Fibroblast of lung (primary cell): ENCODE measurements at places on chromosomes 11 and 22. TPM values are rescaled to one million over a fixed set of nuclear protein-coding genes. Genes with fewer than 3 reads are reported as not detected.

Gene SYT12
- total RNA-seq, result under 0.01 and 0.26 TPM in 2 replicates

Gene RTN4R
- total RNA-seq, result 0.26 and 0.99 TPM in 2 replicates

Gene ANGPTL5
- total RNA-seq, result 0.17 and 0.77 TPM in 2 replicates

Gene ARFIP2
- total RNA-seq, result 34.9 and 47.6 TPM in 2 replicates

Gene NCF4
- not detected in 2 replicates for total RNA-seq

DNA sequence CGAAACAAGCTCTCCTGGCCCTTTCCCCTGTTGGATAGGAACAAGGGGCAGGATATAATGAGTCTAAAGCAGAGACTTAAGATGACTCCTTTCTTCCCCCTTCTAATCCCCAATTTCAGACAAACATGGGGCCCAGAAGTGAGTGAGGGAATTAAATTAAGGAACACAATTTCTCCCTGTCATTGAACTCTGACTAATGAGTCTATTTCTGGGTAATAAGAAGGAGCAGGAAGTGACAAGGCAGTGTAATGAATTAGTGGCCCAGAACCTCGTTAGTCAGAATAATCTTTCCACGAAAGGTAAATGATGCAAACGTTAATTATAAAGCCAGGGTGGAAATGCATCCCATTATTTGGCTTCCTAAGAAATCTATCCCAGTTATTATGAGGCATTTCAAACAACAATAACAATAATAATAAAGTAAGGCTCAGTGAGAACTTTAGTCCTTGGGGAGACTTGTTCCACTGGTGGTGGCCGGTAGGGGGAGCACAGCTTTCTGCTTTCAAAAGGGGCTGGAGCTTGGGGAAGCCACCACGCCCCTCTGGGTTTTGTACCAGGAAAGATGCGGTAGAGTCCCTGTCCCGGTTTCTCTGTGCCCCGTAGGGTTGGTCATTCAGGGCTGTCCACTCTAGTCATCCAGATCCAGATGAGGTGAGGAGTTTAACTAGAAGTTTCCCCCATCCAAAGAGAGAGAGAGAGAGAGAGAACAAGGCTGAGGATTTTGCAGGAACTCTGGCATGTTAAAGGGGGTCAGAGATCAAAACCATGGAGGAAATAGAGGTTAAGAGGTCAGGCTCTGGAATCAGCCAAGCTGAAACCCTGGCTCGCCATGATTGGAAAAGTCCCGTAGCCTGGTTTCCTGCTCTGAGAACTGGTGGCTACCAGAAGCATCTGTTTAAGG is 298.3 kb downstream of the NTM start:
- peak; percentile 31 for DNase-seq
- H3K27me3 ChIP-seq, result no peaks in the 10 kb centered on the region
- no peak overlapping the region for H3K4me3 ChIP-seq
- no peaks in the 10 kb centered on the region for H3K4me1 ChIP-seq
- H3K36me3 ChIP-seq, result no peaks in the 10 kb centered on the region

DNA sequence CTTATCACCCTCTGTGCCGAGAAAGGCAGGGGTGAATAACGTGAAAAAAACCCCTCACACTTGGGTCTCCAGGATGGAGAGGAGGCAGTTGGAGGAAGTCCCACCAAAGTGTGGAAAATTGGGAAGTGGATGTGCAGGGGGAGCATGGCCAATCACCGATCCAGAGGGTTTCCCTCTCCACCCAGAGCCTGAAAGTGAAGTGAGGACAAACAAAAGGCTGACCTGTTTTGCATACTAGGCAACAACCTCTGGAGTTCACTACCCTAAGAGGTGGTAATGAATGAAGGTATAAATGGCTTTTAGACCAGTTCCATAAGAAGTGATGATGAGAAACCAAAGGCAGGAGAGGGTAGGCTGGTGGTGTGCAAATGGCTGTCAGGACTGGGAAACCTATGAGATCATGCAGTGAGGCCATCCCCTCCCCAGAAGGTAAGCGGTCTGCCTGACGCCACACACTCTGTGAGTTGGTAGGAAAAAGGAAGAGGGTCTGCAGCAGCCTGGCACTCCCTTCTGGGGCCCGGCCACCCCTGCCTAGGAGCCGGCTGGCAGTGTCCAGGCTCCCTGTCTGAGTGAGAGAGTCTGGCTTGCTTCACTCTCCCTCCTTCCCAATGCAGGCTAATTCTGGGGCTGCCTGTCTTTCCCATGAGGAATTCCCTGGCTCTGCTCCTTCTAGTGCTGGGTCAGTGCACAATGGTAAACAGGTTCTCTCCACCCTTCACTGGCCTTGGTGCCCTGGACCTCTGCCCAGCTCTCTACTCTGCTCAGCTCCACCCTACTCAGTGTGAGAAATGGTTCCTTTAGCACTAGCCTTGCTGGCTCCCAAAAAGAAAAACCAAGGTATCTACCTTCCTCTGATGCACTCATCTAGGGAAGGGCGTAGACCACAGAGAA is 15.6 kb downstream of the TBC1D10A start:
- peaks cover 32% of the 10 kb centered on the region for H3K4me1 ChIP-seq
- H3K27me3 ChIP-seq, result no peaks in the 10 kb centered on the region
- H3K27ac ChIP-seq, result peak overlapping the region; percentile 49
- no peaks in the 10 kb centered on the region for H3K36me3 ChIP-seq

DNA sequence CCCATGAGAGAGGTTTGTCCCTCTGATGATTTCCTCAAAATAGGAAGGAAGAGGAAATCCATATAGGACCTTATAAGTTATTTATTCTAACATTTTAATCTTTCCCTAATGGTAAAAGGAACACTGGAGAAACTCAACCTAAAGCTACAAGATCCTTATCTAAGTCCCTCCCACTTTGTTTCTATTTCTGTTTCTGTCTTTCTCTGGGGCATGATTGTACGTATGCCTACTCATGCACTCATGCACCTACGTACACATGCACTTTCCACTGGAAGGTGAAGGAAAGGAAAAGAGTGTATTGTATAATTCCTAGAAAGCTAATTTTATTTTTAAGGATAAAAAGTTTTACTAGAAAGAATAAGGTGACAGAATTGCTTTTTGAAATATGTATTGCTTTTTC is 125.0 kb downstream of the RAB38 start:
- DNase-seq, result no peak
- H3K27me3 ChIP-seq, result no peaks in the 10 kb centered on the region
- no peaks in the 10 kb centered on the region for H3K4me1 ChIP-seq
- H3K4me3 ChIP-seq, result no peak overlapping the region
- no peaks in the 10 kb centered on the region for H3K36me3 ChIP-seq

GRCh38 chr11:61954851-61955421 is 4.8 kb downstream of the BEST1 start:
- peak overlapping the region; percentile 3 for H3K4me3 ChIP-seq
- peaks cover 5% of the 10 kb centered on the region for H3K4me1 ChIP-seq
- H3K27ac ChIP-seq, result peak overlapping the region; percentile 63
- H3K27me3 ChIP-seq, result no peaks in the 10 kb centered on the region
- peaks cover 2% of the 10 kb centered on the region for H3K36me3 ChIP-seq
- DNase-seq, result peak; percentile 53

DNA sequence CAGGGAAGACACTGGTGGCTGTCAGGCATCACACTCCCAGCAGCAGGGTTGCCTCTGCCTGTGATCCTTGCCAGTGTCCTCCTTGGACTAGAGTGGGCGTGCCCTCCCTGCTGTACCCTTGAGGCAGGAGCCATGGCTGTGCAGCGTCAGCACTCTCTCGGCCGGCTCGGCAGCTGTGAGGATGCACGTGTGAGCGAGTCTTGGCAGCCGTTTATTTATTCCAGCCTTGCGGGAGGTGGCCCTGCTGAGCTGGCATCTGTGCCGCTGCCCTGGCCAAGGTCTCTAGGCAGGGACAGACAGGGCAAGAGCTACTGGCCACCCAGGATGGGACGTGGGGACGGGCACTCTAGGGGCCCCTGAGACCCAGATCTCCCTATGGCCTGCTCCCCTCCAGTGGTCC is 33.9 kb downstream of the TSPAN4 start:
- H3K4me3 ChIP-seq, result no peak overlapping the region
- DNase-seq, result no peak
- peaks cover 11% of the 10 kb centered on the region for H3K4me1 ChIP-seq
- no peaks in the 10 kb centered on the region for H3K36me3 ChIP-seq

DNA sequence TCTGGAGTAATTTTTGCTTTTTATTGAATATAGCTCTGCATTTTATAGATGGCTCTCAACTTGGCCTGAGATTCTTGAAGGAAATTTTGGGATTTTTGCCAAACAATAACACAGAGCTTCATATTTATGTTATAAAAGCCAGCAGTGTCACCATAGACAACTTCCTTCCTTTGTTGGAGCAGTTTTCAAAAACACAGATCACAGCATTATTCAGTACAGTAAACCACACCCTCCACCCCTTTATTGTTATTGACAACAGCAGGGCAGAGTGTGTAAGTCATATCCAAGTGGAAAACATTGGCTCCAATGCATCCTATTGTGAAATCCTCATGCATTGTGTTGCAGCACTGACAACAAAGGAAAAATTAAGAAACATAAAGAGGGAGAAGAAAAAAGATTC is 62.6 kb upstream of the PRSS23 start:
- no peaks in the 10 kb centered on the region for H3K27me3 ChIP-seq
- H3K27ac ChIP-seq, result no peak overlapping the region
- H3K4me1 ChIP-seq, result peaks cover 63% of the 10 kb centered on the region

DNA sequence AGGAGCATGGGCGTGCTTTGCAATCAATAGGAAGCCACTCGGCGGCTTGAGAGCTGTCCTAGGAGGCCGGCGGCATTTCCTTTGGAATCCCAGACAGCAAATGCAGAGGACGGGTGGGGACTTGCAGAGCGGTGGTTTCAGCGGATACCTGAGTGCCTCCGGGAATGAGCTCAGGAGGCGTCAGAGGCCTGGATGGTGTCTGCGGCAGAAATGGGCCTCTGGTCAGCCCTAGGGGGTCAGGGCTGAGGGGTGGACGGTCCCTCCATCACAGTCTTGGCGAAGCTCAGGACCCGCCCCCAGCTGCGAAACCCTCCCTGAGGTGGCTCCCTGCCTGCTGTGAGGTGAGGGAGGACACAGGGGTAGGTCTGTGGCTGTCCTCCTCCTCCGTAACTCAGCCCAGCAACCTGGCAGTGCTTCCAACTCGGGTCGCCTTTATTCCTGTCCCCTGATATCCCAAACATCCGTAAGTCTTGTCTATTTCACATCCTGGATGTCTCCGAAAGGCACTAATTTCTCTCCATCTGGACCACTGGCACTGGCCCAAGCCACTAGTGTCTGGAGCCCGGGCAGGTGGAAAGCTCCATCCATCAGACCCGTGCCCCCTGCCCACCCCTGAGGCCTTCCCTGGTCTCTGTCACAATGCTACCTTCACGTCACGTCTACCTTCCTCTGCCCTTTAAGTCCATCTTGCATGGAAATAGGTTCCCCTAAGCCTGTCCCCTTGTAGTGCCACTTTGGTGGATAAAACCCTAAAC is 686.6 kb downstream of the BRD1 start:
- H3K4me3 ChIP-seq, result no peak overlapping the region
- no peak overlapping the region for H3K27ac ChIP-seq
- no peaks in the 10 kb centered on the region for H3K36me3 ChIP-seq
- no peaks in the 10 kb centered on the region for H3K4me1 ChIP-seq
- no peaks in the 10 kb centered on the region for H3K27me3 ChIP-seq
